ENCODE measurements at places on chromosomes 12 and 14.
A peak's percentile ranks its signal among the peaks of the same experiment; 100 is the strongest.

DNA sequence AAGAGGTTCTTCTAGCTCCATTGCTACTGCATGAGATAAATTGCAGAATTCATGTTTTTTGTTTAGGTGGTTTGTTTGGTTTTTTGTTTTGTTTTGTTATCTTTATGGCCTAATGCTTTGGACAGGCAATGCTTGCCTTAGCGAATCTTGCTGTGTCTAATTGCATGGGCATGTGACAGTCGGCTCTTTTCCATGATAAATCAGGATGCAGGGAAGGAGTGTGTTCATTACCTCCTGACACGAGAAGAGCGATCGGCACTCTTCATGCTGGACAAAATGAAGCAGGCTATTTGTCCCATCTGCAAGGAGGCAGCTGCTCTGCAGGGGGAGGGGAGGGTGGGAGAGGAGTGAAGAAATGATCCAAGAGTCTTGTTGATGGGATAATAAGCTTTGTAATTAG lies 6.5 kb downstream of the CCDC60 start:
- DNase-seq = no peak

DNA sequence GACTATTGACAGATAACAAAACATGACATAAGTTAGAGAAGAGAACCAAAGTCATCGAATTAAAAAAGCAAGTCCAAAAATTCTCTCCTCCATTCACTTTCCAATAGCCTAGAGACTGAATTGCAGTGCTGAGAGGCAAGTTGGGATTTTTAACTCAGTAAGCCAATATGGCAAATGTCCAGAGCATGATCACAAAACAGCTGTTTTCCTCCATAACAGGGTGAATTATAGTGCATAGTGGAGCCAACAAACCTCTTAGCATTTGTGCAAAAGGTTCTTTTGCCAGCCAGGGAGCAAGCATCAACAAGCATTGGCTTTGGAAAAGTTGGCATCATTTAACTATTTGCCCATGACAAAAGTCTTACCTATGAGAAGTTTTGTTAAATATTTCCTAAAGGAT lies 458.8 kb upstream of the NOVA1 start:
- DNase-seq = no peak

DNA sequence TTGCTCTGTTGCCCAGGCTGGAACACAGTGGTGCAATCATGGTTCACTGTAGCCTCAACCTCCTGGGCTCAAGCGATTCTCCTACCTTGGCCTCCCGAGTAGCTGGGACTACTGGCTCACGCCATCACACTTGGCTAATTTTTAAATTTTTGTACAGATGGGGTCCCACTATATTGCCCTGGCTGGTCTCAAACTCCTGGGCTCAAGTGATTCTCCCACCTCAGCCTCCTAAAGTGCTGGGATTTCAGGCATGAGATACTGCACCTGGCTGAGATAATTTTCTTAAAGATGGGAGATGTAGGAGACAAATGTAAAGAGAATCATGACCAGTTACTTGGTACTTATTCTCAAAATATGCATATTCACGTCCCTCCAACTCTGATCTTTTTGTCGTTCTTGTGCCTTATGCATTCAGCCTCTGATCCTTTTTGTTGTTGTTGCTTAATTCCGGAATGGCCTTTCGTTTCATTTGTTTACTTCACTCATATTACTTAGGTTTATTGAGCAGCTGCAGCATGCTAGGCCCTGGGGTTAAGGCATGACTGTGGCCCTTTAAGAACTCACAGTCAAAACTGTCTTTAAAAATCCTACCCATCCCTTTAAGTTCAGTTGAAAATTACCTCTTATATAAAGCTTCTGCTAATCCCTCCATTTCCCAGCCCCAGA lies 8.9 kb downstream of the RBMS2 start:
- no peak for DNase-seq

DNA sequence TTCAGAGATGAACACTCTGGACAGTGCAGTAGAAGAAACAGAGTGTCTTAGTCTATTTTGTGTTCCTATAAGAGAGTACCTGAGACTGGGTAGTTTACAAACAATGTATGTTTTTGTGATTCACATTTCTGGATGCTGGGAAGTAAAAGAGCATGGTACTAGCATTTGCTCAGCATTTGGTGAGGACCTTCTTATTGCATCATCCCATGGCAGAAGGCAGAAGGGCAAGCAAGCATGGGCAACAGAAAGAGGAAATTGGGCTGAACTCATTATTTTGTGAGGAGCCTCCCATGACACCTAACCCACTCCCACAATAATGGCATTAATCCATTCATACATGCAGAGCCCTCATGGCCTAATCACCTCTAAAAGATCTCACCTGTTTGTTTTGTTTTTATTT lies 8.0 kb downstream of the ANKS1B start:
- DNase-seq = no peak

GRCh38 chr12:45959728-45960127 lies 30.6 kb downstream of the SCAF11 start:
- no peak for DNase-seq

GRCh38 chr12:91432089-91432488 lies 249.5 kb upstream of the DCN start:
- no peak for DNase-seq

DNA sequence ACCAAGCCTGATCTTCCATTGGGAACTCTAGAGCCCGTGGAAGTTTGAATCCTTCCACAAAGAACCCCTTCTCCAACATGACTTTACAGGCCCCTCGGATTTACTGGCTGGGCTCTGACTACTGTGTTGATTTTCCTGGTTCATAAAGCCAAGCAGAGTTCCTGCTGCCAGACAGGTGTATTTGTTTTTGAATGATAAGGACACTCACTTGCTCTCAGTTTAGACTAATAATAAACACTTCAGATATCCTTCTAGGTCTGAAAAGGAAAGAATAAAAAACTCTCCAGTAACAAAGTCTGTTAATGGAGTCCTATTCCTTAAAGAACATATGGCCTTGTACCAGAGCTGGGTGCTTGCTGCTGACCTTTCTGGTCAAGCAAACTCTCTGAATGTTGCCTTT lies 31.0 kb downstream of the SIX1 start:
- no peak for DNase-seq

DNA sequence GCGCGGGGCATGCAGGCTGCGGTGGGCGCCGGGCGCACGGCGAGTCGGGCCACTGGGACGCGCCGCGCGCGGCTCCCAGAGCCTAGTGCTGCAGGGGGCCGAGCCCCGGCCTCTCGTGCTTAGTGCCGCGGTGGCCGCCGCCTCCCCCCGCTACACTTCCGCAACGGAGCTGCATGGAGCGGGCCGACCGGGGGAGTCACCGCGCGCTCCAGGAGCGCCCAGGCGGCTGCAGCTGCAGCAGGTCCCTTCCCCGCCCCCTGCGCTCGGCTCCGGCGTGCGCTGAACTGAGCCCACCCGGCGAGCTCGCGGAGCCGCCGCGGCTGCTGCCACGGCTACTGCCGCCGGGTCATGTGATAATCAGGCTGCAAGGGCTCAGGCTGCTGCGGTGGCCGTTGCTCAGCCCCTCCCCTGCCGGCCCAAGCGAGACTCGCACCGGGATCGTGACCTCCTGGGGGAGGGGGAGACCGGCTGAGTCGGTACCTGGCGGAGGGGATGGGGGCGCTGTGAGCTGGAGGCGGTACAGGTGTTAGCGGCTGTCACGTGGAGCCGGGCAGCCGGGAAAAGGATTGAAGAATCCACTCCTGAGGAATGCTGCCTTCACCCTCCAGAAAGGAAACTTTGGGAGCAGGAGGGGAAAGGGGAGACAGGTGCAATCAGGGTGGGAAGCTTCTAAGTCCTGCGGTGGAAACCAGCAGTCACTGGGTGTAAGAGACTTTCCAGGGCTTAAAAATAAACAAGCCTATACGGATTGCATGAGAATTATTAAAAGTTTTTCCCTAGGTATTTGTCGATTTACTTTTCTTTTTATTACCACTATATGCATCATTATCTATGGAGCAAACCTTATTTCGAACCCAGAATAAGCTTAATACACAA lies at the start of gene PPM1H:
TSS of gene PPM1H (minus strand) at position 352 of the 876 bp plus-strand sequence. CDS start 414 bp downstream, outside the sequence.
- peak; percentile 5 for DNase-seq

GRCh38 chr12:90519285-90519684 lies 435.7 kb downstream of the CCER1 start:
- DNase-seq = no peak

DNA sequence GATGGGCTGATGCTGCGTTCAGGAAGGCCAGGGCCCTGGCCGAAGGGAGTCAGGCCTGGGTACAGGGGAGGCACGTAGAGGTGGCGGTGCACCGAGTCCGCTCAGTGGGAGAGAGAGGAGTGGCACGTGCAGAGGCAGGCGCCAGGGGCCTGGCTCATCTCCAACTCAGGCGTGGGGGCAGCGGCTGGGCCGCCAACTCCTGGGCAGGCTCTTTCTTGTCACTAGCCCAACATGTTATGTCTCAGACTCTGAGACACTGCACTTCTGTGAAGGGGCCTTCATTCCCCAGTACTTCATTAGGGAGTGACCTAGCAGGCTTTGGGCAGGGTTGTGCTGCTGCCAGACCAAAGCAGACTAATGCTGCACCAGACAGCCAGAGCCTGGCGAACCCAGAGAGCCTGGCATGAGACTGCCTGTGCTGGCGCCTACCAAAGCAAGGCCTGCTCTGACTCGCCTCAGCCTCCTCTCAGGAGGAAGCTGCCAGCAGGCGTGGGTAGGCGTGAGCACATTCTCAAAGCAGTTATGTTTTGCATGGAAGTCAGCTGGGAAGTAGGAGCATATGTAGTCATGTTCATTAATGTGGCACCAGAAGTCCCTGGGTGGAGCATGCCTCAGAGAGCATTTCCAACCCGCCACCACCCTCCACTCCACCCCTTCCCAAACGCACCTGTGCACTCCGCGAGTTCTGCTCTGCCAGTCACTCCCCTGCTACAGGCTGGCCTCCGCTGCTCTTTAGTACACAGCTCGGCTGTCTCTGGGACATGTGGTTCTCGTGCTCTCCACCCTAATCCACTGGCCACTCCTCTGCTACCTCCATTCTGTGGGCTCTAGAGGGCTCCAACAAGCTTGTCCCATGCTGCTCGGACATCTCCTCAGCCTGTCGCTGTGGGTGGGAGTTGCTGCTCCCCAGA lies 9.7 kb downstream of the CKB start:
- no peak for DNase-seq

GRCh38 chr12:48183091-48183875 lies at the start of gene CCDC184:
Gene CCDC184, plus strand, starts transcription at chr12:48183644. Its CDS starts 479 bp downstream, at chr12:48184123.
- peak; percentile 87 for DNase-seq

DNA sequence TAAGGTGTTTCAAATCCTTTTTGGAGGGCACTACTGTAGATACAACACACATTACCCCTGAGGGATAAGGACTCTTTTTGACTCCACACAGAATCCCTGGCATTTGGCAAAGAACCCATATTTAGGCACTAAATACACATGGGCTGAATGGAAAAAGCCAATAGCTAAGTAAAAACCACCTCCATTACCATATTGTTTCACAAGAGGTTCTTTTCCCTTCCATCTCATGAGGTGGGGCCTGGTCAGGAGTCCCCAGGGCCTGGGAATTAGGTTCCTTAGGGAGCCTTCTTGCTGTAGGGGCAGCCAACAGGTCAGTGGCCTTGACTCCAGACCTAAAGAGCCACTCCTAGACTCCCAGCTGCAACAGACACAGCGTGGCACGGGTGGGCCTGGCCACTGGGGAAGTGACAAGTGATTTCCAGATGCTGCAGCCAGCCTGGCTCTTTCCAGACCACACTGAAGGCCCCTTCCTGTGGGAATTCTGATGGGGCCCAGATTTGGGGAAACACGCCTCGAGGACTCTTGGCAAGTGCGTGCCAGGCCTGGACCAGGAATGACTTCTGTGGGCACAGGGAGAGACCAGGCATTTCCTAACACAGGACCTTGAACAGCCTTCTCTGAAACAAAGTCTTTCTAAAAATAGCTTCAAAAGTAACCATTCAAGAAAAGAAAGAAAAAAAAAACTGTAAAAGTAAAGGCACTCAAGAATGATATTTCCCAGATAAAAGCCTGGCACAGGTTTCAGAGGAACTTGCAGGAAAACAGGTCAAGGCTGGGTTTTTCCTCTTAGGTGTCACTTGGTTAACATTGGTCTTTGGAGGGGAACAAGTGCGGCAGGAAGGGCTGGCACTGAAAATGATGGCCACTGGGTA lies 18.1 kb downstream of the SSH1 start:
- DNase-seq = no peak

- DNase-seq = no peak
These were observed 2.8 kb upstream of the PYROXD1 start for GRCh38 chr12:21434699-21435098.

GRCh38 chr12:20142316-20142715 lies 226.0 kb upstream of the PDE3A start:
- no peak for DNase-seq

GRCh38 chr12:65170209-65170881 lies 962 bp downstream of the LEMD3 start:
- peak; percentile 75 for DNase-seq

DNA sequence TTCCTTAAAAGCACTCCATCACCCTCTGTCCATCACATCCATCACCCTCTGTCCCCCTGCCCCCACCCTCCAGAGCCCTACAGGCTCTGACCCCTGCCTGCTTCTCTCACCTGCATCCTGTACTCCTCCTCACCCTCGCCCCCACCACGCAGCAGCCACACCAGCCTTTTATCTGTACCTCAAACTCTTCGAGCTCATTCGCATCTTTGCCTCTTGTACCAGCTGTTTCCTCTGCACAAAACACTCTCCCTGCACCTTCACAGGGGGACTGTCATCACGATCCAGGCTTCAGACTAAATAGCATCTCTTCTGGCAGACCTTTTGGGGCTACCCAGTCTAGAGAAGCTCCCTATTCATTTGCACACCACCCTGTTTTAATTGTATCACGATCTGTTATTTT lies 24.1 kb downstream of the TMEM229B start:
- DNase-seq = peak; percentile 10

DNA sequence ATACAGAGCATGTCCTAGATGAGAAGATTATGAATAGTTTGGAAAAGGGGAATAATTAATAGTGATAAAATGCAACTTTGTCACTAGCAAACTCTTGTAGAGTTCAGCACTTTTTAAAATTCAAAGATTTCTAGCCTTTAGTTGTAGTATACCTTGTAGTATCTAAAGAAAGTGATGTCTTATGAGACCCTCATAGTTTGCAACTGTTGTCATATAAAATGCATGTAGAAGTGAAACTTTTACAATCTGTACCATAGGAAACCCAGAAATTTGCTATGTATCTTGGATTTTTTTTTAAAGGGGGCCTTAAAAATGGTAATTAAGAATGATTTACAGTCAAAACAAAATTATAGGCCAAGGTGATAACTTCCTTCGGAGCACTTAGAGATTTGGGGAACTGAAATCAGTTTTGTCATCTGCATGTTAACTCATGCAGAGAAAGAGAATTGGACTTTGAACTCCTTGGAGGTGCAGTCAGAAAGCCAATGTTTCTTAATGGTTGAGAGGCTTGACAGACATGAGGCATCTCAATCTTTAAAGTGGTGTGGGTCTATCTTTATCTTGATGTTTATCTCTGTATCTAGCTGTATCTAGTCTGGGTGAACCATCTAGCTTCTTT lies 1.3 kb downstream of the LRRK2 start:
- DNase-seq = no peak

GRCh38 chr14:96197969-96198368 lies 6.7 kb upstream of the BDKRB2 start:
- no peak for DNase-seq
